ENCODE measurements at places on chromosomes 5 and 9.

- no peak for DNase-seq
Measured at GRCh38 chr9:134602547-134603362, 38.8 kb upstream of the COL5A1 start.

DNA sequence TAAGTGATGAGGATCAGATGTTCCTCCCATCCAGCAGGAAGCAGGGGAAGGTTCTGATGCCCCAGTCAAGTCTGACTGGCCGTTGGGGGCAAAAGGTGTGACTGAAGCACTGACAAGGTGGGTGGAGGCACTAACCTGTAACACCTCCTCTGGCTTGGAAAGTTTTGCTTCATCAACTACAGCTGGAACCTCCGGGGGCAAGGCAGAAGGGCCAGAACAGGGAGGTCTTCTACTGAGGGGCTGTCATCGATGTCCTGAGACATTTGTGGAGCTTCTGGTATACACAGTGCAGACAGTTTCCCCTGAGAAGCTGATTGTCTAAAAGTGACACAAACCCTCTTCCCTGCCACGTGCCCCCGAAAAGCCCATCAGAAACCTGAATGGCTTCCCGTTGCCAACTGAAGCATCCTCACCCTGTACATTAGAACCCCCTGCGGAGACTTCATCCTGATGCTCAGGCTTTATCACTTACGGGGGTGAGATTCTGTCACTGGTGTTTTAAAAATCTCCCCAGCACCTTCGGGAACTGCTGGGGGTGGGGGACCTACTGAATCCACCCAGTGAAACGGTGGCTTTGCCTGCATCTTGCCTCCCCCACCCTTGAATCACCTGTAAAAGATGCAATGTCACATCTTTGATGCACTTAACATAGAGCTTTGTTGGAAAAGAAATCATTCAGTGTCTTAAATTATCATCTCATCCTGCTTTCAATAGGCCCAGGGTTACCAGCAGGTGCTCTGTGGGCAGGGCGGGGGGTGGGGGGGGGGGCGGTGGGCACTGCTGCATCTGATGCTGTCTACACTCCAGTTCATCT is 24.6 kb downstream of the TRAF1 start:
- DNase-seq, result no peak

GRCh38 chr9:82563094-82563493 is 499.8 kb downstream of the RASEF start:
- DNase-seq, result no peak

GRCh38 chr5:118990582-118990981 is 2.2 kb upstream of the DTWD2 start:
- no peak for DNase-seq

DNA sequence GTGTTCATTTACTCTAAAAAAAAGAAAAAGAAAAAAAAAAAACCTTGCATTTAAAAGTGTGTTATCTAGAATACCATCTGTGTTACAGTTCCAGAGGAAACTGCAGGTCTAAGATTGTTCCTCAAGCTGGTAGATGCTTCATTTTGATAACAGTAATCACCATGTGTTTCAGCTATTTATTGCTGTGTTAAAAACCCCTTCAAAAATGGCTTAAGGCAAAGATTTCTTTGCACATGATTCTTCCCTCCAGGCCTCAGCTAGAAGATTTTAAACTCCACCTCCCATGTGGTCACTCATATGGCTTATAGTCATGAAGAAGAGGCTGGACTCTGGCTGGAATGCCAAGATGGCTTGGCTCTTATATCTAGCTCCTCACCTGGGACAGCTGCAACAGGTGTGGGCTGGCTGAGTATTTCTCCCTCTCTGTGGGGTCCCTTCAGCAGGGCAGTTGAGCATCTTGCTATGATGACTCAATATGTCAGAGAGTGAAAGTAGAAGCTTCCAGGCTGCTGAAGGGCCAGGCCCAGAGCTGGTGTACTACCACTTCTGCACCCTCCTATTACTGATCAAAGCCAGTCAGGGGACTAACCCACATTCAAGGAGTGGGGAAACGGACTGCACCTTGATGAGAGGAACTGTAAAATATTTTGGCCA is 920.4 kb upstream of the DMAC1 start:
- DNase-seq, result no peak

DNA sequence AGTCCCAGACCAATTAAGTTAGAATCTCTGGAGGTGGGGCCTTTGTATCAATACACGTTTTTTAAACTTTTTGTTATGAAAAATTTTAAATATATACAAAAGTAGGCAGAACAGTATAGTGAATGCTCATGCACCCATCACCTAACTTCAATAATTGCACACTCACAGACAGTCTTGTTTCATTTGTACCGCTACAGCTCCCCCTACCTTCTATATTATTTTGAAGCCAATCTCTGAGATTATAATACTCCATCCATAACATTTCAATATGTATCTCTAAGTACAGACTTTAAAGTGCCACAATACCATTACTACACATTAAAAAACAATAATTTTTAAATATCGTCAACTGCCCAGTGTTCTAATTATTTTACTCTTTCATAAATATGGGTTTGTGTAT is 32.9 kb downstream of the ISL1 start:
- no peak for DNase-seq

Data from NCI-H2081 treated with DMSO at 0.1 percent for 48 hours (cell line).